Nucleus accumbens (tissue), 56 donors: ENCODE measurements at places on chromosomes 7 and 10.

DNA sequence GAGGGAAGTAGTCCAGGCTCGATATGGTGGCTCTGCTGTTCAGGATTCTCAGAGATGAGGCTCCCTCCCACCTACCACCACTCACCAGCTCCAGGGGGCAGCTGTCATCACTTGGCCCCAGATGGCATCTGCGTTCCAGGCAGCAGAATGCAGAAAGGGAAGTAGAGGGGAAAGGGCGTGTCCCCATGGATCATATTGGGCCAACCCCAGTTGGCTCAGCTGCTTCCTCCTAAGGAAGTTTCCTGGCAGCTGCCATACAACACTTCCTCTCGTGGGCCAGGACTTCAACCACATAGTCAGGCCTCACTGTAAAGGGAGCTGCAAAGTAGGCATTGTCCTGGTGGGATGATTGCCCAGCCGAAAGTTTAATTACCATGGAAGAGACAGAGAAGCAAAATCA lies 1.6 kb upstream of the TEX36 start:
- no peak for DNase-seq

GRCh38 chr7:109964780-109965179 lies 1126.1 kb upstream of the LRRN3 start:
- no peak for DNase-seq

- no peak for DNase-seq
Observed at GRCh38 chr7:81705206-81705605, 64.6 kb downstream of the HGF start.

GRCh38 chr10:6399231-6399741 lies 180.8 kb downstream of the PRKCQ start:
- peak; percentile 50 for DNase-seq

- peak; percentile 72 for DNase-seq
Observed at GRCh38 chr10:15167411-15168290, 842 bp downstream of the NMT2 start.

GRCh38 chr10:113226399-113226798 lies 276.4 kb downstream of the TCF7L2 start:
- no peak for DNase-seq

DNA sequence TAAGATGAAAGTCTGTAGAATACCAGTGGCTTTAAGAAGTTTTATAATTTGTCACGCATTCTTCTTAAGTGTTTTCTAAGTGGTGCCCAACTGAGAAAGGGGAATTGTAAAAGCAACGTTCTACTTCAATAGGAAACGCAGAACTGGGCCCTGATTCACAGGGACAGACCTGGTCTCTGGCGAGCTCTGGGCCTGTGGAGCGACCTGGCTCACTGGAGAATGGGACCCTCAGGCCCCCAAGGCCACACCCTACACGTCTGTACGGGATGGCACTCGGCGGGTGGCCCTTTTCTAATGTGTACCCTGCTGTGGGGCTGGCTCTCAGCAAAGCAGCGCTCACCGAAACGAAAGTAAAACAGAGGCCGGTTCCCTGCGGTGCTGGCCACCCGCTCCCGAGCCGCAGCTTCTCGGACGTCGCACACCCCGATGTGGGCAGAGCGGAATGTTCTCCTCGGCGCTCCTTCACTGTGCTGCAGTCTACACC lies 205.0 kb downstream of the DIP2C start:
- no peak for DNase-seq

DNA sequence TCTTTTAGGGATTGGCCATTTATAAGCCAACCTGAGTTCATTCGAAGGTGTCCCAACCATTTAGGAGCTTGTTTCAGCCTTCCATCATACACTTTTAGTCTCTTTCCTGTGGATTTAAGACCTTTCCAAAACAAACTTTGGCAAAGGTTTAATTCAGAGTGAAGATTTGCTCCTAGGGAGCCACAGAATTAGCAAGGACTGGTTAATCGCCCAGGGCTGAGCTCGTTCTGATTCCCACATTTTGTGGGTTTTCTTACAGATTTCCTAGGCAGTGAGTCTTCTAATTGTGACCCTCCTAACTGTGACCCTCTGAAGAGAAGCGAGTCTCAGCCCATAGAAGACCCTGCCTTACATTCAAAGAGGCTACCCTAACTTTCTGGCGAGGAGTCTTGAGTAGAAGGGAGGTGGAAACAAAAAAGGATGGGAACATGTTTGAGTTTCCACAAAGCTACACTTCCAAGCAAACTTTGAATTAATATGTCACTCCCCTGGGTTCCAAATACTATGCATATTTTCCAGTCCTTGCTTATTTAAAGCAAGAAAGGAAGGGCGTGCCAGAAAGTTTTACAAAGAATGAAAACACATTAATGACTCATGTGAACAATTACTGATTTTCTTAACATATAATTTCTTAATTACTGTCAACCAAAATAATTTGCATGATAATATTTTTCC lies 118.3 kb downstream of the ARID5B start:
- DNase-seq = no peak

DNA sequence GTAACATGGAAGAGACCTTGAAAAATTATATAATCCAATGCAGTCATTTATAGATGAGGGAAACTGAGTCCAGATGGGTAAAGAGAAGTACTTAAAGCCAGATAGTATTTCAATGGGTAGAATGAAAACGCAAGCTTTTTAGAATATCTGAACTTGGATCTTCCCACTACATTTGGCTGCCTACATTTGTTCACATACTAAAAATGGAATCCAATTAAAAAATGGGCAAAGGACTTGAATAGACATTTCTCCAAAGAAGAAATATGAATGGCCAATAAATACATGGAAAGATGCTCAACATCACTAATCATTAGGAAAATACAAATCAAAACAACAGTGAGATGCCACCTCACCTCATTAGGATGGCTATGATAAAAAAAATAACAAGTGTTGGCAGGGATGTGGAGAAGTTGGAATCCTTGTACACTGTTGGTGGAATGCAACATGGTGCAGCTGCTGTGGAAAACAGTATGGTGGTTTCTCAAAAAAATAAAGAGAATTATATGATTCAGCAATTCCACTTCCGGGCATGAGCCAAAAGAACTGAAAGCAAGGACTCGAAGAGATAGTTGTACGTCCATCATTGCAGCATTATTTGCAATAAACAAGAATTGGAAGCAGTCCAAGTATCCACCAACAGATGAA lies 188.0 kb downstream of the FRMD4A start:
- DNase-seq = no peak

DNA sequence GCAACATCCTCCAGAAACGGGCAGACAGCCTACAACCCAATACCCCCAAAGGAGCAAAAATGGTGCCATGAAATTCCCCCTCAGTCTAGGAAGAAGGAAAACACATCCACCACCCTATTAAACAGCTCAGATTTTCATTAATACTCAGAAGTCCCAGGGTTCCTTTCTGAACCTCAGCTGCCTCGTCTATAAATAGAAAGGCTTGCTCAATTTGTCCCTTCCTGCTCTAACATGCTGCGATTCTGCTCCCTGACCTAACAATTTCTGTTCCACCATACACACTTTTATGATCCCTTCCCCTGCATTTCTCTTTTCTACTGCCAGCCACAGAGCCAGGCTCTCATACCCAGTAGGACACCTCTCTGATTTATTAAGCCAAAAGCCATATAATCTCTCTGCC lies 68.1 kb downstream of the MTERF1 start:
- no peak for DNase-seq

GRCh38 chr7:142383841-142384492 lies 126.1 kb upstream of the PRSS58 start:
- DNase-seq = no peak

- no peak for DNase-seq
Observed at GRCh38 chr10:124386186-124387077, 32.3 kb downstream of the OAT start.

DNA sequence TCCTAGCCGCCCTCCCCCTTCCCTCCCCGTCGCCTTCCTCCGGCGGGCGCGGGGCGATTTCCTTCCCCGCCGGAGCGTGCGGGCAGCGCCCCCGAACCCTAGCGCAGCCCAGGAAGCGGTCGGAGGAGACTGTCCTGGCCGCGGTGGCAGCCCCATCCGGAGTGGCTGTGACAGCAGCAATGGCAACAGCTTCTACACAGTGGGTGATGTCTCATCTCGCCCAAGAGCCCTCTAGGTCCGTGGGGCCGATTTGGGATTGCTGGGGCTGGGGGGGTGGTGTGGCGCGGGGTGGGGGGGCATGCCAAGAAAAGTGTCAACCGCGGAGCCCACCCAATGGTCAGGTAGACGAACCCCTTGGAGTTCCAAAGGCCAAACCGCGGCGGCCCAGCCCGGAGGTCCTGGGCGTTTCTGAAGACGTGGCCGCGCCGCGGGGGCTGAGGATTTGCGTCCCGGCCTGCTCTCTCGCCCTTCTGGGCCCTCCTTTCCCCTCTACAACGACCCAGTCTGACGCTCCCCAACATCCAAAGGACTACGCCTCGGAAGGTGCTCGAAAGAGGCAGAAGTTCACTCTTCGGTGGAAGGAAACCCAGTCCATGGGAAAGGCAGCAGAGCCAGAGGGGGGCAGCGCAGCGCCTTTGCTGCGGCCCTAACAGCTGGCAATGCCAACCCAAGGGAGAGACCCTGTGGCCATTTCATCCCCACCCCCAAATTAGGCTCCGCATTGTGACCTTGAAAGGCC lies 603 bp upstream of the TWIST1 start:
- no peak for DNase-seq

- no peak for DNase-seq
Observed at GRCh38 chr7:155764438-155764793, 47.8 kb downstream of the SHH start.

GRCh38 chr7:134186801-134187200 lies 59.7 kb downstream of the LRGUK start:
- DNase-seq = no peak

DNA sequence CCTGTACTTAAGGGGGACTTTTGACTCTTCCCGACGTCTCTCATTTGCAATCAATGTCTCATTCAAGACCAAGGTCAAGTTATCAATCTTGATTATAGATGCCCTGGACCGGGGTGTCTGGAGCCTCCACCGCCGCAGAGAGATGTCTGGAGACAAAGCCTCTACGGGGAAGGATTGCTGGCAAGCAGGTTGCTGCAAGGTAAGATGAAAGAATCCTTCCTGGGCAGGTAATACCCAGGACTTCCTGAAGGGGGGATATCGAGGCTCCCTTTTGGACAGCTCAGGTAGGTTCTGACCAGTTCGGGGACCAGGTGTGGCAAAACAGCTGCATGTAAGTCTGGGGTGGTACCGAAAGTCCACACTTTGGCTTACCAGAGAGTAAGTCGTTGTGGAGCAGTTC lies 12.5 kb upstream of the CUX1 start:
- DNase-seq = no peak

GRCh38 chr7:47635091-47636080 lies 53.5 kb upstream of the TNS3 start:
- no peak for DNase-seq

- DNase-seq = no peak
Observed at GRCh38 chr10:123146013-123146893, 1.7 kb upstream of the HMX2 start.

GRCh38 chr7:155523168-155523675 lies 23.1 kb downstream of the CNPY1 start:
- no peak for DNase-seq

GRCh38 chr7:376306-377079 lies 86.5 kb downstream of the FOXL3 start:
- DNase-seq = no peak

DNA sequence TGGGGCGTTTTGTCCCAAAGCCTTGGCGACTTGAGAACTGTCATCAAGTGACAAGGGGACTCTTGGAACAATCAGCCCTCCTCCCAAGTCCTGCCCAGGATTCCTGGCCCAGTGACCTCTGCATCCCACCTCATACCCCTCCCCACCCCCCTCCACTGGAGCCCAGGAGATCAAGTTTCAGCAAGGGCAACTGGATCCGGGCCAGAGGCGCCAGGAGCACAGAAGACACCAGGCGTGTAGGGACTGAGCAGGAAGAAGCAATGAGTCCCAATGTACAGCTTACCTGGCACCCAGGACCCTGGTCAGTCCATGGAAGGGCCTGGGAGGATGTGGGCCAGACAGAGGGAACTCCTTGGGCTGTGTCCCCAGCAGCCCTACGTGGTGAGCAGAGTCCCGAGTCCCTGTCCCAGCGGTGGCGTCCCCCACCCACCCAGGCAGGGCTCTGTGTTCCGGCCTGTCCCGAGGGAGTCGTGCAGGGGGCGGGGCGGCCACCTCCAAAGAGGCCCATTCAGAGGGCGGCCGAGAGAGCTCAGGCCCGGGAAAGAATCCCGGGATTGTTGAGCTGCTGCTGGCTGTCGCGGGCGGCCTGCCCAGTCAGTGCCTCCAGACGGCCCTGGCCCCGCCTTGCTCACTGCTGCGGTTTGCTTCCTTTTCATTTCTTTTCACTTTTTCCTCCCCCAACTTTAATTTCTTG lies 254.1 kb downstream of the TNS3 start:
- DNase-seq = peak; percentile 87

DNA sequence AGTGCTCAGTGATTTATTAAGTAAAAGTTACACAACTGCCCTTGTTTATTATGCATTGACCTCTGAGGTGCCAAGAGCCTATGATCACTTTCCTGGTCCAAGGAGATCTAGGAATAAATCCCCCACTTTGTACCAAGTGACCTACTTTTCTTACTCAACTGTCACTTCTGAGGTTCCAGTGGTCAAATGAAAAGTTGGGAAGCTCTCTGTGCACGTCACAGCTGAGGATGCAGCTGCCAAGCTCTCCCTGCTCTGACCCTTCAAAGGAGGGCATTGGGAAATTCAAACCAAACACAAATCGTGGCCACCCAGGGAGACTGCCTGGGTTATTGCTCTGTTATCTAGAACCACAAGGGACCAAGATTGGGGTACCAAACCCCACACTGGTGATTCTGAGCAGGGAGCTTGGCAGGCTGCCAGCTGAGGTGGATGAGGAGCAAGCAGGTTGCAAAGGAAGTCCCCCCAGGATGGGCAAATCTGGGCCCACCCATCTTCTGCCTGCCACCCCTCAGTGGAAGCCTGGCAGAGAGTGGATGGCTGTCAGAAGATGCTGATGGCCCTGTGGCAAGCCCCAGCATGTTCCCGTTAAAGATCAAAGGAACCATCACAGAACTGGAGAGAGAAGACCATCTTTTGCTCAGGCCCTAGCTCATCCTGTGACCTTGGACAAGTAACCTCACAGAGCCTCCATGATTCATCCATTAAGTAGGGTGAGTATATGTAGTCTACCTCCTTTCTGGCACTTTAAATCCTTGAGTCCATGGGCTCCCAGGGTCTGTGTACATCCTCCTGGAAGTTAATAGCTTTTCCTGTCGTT lies 106.8 kb downstream of the PPP1R3C start:
- DNase-seq = no peak

DNA sequence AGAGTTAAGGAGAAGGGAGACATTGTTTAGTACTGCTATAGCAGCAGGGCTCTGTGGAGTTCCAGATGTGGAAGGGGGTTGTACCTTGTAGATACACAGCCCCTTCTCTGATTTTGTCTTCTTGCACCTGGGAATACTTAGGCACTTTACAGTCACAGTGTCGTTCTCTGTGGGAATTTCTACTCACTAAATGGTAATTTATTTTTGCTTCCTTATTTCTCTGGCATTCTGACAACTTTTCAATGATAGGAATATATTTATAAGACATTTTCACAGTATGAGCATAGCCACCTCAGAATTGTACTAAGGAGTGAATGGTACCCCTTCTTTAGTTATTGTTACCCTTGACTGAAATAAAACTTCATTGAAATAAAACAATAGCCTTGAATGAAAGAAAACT lies 132.8 kb downstream of the SUGCT start:
- DNase-seq = no peak

- no peak for DNase-seq
Observed at GRCh38 chr7:44101966-44102845, 1.9 kb upstream of the AEBP1 start.
